ENCODE measurements at places on chromosomes 4 and X.

GRCh38 chr4:12770351-12770750 is 713.8 kb downstream of the RAB28 start:
- DNase-seq, result no peak

DNA sequence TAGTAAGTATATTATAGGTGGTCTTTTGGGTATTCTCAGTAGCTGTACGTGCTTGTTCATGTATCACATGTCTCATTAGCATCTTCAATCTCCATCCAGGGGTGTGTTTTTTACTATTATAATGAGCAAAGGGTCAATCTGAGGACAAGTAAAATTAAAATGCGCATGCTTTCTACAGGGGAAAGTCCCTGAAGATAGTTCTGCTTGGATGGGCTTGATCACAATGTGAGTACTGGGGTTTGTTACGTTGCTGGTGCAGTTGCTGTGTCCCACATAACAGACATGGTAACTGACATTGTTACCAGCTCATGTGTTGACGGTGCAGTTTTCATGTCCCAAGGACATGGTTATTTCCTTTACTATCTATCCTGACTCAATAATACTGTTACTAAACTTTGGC is 65.9 kb downstream of the UCHL1 start:
- DNase-seq, result no peak

DNA sequence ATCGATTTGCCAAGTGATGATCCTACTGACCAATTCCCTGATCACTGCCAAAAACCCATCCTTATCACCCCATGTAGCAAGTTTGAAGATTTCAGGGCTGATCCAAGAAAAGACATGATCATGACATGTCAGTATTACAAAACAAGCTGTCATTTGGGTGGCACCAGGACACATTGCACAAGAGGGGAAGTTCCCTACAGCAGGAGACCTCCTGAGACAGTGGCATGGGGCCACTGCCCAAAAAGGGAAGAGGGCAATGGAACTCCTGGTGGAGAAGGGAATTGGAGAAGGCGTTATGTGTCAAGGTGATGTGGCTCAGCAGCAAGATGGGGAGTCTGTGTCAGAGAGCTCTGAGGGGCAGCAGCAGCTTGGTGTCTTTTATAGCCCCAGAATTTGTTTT is 43.4 kb downstream of the ZNF182 start:
- DNase-seq, result no peak

DNA sequence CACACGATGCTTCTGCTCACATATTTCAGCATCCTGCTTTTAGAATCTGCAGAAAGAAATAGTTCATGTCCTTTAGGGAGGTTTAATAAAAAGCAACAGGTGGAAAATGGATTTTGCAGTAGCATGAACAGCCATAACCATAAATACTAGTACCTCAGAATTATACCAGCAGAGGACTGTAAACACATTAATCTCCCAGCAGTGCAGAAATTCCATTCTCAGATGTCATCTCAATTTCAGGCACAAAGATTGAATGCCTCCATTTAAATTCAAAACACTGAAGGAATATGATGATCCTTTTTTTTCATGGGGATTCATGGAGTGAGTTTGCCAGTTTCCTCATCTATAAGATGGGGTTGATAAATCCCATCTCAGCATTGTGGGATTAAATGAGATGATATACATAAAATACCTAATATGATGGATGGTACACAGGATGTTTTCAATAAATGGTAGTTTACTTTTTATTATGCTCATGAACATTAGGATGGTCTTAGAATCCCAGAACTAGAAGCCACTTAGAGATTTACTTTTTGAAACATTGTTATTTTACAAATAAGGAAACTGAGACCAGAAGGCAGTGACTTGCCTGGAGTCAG is 566 bp upstream of the LIMCH1 start:
- no peak for DNase-seq

DNA sequence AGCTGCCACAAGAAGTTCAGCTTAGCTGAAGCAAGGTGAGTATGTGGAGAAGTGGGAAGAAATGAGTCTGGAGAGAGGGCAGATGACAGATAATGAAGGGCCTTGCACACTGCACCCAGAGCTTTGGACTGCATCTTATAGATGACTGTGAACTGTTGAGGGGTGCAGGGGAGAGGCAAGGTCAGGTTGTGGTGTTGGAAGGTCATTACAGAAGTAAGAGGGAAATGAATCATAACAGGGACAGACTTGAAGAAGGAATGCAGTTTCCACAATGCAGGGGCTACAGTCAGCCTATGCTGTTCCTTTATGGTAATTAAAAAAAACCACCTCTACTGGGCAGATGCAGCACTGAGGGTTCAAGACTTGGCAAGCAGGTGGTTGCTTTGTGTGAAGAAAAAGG is 4.8 kb upstream of the IGFBP7 start:
- DNase-seq, result no peak

DNA sequence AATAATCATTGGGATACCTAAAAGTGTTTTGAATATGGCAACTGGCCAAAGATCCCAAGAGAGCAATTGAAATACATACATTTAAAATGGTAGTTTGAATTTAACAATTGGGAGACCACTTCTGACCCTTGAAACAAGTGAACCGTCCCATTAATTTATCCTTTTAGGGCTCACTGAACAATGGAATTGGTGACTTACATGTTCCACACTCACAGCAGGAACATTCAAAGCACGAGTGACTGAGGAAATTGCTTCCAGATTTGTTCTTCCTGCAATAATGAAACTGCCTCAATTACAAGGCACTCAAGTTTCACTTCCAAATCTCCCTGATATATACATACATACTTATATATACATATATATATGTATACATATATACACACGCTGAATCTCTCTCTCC is 20.6 kb downstream of the SLC39A8 start:
- no peak for DNase-seq

- DNase-seq, result no peak
These were observed 6.4 kb upstream of the SMIM9 start for GRCh38 chrX:154840856-154841255.
